ENCODE measurements at places on chromosomes 16 and 17. TPM values are rescaled to one million over a fixed set of nuclear protein-coding genes. Genes with fewer than 3 reads are reported as not detected.

C16orf74 gene
- total RNA-seq: 1.7 TPM

ITGAE gene
- 12.2 TPM for total RNA-seq

SLC38A10 gene
- 46.6 TPM for total RNA-seq

OR3A2 gene
- not detected for total RNA-seq

DNA sequence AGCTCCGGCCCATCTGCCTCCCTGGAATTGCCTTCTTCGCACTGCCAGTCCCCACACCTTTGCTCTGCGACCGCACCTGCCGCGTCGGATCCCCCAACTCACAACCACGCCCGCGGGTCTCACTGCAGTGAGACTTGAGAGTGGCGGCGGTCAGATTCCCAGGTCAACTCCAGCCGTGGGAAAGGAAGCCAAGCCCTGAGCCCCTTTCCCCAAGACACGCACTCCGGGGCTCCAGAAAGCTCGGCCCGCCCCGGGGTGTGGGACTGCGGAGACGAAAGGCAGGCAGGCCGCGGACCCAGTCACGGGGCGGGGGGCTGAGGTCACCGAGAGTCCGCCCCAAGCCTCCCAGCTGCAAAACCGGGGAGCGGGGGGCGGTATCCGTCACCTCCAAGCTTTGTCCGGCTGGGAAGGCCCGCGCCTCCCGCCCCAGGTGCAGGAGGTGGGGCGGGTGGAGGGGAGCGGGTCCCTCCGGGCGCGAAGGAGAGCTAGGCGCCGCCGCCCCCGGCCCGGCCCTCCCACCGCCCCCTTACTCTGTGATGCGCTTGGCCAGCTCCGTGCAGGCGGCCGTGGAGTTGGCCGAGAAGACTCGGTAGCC, 615 bp downstream of the PRPSAP1 start:
- DNase-seq: peak; percentile 58

- DNase-seq: no peak
Measured at GRCh38 chr17:79412886-79413390, 197.9 kb downstream of the RBFOX3 start.

DNA sequence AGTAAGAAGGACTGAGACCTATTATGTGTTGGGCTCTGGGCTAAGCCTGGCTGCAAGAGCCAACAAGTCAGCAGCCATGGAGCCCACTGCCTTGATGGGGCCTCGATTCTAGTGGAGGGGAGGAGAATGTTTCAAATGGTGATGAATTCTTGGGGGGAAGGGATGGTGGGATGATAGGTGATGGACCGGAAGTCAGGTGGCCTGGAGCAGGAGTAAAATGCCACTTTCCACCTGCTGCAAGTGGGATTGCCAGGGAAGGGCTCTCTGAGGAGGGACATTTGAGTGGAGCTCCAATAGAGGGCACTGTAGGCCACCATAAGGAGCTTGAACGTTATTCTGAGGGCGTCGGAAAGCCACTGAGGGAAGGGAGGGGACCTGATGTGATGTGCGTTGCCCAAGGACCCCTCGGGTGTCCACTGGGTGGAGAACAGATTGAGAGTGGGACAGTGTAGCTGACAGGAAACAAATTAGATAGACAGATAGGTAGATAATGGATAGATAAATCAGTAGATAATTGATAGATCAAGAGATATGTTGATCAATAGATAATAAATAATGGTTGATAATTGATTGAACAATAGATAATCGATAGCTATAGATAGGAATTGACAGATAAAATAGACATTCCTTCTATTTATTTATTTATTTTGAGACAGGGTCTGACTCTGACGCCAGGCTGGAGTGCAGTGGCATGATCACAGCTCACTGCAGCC, 18.2 kb upstream of the NXPH3 start:
- no peak for DNase-seq
